ENCODE measurements at places on chromosomes 12 and 14. TPM values are rescaled to one million over a fixed set of nuclear protein-coding genes. Genes with fewer than 3 reads are reported as not detected.

ACOT6 gene
- total RNA-seq: not detected

PPP1R36 gene
- 0.31 TPM for total RNA-seq

TRHDE gene
- total RNA-seq: 2.3 TPM

ASCL1 gene
- 0.04 TPM for total RNA-seq

DNA sequence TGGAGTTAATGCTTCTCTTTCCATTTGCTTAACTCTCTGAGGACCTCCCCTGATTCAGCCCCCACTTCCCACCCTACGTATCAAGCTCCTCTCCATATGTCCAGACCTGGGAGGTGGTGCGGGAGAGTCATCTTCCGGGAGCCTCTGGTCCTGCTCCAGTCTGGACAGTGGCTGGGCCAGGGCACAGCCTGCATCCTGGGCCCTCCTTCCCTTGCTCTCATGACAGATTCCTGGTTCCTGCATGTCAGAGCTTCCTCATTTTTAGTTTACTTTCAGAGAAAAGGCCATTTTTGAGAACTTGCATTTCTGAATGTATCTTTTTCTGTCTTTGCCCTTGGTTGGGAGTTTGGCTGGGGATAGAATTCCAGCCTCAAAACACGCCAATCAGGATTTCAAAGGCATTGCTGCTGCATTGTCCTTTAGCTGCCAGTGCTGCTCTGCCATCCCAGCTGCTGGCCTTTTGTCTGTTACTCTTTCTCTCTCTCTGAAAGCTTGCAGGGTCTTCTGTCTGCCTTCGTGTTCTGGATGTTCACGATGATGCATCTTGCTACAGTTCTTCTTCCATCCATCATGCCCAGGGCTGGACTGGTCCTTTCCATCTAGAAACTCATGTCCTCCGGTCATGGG is 54.7 kb downstream of the SLC6A12 start:
- H3K36me3 ChIP-seq: no peaks in the 10 kb centered on the region
- no peaks in the 10 kb centered on the region for H3K4me1 ChIP-seq
- no peak overlapping the region for H3K4me3 ChIP-seq
- H3K27me3 ChIP-seq: peaks cover 5% of the 10 kb centered on the region
- no peak overlapping the region for H3K27ac ChIP-seq
- DNase-seq: no peak

DNA sequence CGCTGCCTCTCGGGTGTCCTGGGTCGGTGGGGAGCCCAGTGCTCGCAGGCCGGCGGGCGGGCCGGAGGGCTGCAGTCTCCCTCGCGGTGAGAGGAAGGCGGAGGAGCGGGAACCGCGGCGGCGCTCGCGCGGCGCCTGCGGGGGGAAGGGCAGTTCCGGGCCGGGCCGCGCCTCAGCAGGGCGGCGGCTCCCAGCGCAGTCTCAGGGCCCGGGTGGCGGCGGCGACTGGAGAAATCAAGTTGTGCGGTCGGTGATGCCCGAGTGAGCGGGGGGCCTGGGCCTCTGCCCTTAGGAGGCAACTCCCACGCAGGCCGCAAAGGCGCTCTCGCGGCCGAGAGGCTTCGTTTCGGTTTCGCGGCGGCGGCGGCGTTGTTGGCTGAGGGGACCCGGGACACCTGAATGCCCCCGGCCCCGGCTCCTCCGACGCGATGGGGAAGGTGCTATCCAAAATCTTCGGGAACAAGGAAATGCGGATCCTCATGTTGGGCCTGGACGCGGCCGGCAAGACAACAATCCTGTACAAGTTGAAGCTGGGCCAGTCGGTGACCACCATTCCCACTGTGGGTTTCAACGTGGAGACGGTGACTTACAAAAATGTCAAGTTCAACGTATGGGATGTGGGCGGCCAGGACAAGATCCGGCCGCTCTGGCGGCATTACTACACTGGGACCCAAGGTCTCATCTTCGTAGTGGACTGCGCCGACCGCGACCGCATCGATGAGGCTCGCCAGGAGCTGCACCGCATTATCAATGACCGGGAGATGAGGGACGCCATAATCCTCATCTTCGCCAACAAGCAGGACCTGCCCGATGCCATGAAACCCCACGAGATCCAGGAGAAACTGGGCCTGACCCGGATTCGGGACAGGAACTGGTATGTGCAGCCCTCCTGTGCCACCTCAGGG is 679 bp downstream of the ARF6 start:
- no peaks in the 10 kb centered on the region for H3K27me3 ChIP-seq
- peak; percentile 61 for DNase-seq
- peak overlapping the region; percentile 98 for H3K27ac ChIP-seq
- peaks cover 6% of the 10 kb centered on the region for H3K36me3 ChIP-seq
- H3K4me1 ChIP-seq: peaks cover 8% of the 10 kb centered on the region
- H3K4me3 ChIP-seq: peak overlapping the region; percentile 86

DNA sequence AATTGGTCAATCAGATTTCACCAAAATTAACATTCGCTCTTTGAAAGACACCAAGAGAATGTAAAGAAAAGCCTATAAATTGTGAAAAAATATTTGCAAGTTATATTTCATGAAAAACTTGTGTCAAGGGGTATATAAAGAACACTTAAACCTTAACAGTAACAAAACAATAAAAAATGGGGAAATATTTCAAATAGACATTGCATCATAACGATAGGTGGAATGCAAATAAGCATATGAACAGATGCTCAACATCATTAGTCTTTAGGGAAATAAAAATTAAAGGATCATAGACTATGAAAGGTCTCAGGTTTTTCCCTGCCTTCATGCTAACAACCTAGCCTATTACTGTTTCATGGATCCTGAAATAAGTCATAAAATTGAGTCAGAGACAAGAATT is 64.3 kb downstream of the COCH start:
- H3K27ac ChIP-seq: no peak overlapping the region
- no peaks in the 10 kb centered on the region for H3K27me3 ChIP-seq
- no peak overlapping the region for H3K4me3 ChIP-seq

GRCh38 chr14:101186544-101186943 is 283.0 kb upstream of the RTL1 start:
- no peak overlapping the region for H3K4me3 ChIP-seq
- peaks cover 19% of the 10 kb centered on the region for H3K4me1 ChIP-seq
- no peaks in the 10 kb centered on the region for H3K36me3 ChIP-seq
- peaks cover 6% of the 10 kb centered on the region for H3K27me3 ChIP-seq
- no peak for DNase-seq

- no peak for DNase-seq
- H3K4me1 ChIP-seq: no peaks in the 10 kb centered on the region
- H3K27ac ChIP-seq: no peak overlapping the region
- H3K4me3 ChIP-seq: no peak overlapping the region
- H3K27me3 ChIP-seq: peaks cover 8% of the 10 kb centered on the region
Measured at GRCh38 chr12:131882804-131883520, 11.5 kb upstream of the ULK1 start.

- no peaks in the 10 kb centered on the region for H3K27me3 ChIP-seq
- no peak overlapping the region for H3K27ac ChIP-seq
- H3K4me1 ChIP-seq: no peaks in the 10 kb centered on the region
- DNase-seq: peak; percentile 28
- no peak overlapping the region for H3K4me3 ChIP-seq
Measured at GRCh38 chr12:76627346-76628135, 68.0 kb upstream of the OSBPL8 start.

- DNase-seq: no peak
- H3K4me1 ChIP-seq: no peaks in the 10 kb centered on the region
- H3K4me3 ChIP-seq: no peak overlapping the region
- H3K27me3 ChIP-seq: no peaks in the 10 kb centered on the region
- no peak overlapping the region for H3K27ac ChIP-seq
Measured at GRCh38 chr12:34404377-34405285, 382.3 kb downstream of the ALG10 start.

GRCh38 chr12:5384015-5384414 is 47.9 kb upstream of the NTF3 start:
- H3K36me3 ChIP-seq: no peaks in the 10 kb centered on the region
- H3K4me1 ChIP-seq: peaks cover 13% of the 10 kb centered on the region
- no peak for DNase-seq

GRCh38 chr12:29455087-29455486 is 42.4 kb downstream of the OVCH1 start:
- H3K4me3 ChIP-seq: no peak overlapping the region
- no peaks in the 10 kb centered on the region for H3K4me1 ChIP-seq
- no peaks in the 10 kb centered on the region for H3K36me3 ChIP-seq

- H3K27ac ChIP-seq: no peak overlapping the region
- no peak for DNase-seq
- H3K4me3 ChIP-seq: no peak overlapping the region
Measured at GRCh38 chr12:75976113-75976512, 55.5 kb downstream of the PHLDA1 start.

GRCh38 chr14:60655119-60655897 is 6.0 kb upstream of the SIX1 start:
- DNase-seq: peak; percentile 87
- peaks cover 64% of the 10 kb centered on the region for H3K27me3 ChIP-seq
- no peaks in the 10 kb centered on the region for H3K36me3 ChIP-seq
- H3K27ac ChIP-seq: peak overlapping the region; percentile 99

DNA sequence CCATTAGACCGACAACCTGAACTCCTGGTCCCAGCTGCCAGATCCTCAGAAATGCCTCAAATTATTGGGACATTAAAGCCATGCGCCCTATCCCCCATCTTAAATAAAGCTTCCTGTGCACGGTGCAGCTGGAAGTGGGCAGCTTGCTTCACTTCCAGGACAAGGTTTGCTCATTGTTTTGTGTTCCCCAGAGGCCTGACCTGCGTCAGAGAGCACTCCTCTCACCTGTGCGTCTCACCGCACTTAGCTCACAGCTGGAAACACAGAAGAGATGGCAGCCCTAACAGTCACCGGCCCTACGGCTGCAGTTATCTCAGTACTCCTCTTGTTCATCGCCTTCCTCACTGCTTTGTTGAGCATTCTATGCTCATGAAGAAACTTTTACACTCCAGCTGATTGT is 135.5 kb downstream of the ANO2 start:
- no peak for DNase-seq
- H3K27me3 ChIP-seq: no peaks in the 10 kb centered on the region
- no peak overlapping the region for H3K27ac ChIP-seq
- H3K4me3 ChIP-seq: no peak overlapping the region
- H3K4me1 ChIP-seq: peaks cover 4% of the 10 kb centered on the region

DNA sequence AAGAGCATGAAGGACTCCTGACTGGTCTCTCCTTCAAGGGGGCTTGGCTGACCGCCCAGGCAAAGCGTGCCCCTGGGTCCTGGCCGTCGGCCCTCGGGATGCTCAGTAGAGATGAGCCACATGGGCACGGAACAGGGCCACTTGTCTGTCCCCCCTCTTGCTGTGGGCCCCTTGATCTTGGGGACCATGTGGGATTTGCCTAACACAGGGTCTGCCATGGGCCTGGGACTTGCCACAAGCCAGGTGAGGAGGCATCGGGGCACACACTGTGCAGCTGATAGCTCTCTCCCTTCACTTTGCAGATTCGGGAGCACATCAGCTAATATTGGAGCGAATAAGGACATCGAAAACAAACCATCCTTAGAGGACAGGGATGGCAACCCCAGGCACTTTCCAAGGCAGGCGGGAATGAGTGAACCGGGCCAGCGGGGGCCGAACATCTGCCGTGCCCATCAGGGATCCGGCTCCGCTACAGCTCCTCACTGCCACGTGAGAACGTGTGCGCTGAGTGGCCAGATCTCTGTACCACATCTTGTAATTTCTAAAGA is 88.1 kb downstream of the PIWIL1 start:
- H3K36me3 ChIP-seq: no peaks in the 10 kb centered on the region
- no peak overlapping the region for H3K4me3 ChIP-seq
- H3K4me1 ChIP-seq: peaks cover 8% of the 10 kb centered on the region
- no peaks in the 10 kb centered on the region for H3K27me3 ChIP-seq

GRCh38 chr12:24530689-24531088 is 418.2 kb downstream of the BCAT1 start:
- no peaks in the 10 kb centered on the region for H3K4me1 ChIP-seq
- H3K27me3 ChIP-seq: no peaks in the 10 kb centered on the region
- no peak overlapping the region for H3K27ac ChIP-seq

- H3K4me3 ChIP-seq: no peak overlapping the region
- no peak overlapping the region for H3K27ac ChIP-seq
- no peaks in the 10 kb centered on the region for H3K27me3 ChIP-seq
Measured at GRCh38 chr12:56930241-56930640, 4.0 kb downstream of the SDR9C7 start.

GRCh38 chr14:89667983-89668382 is 250.9 kb upstream of the FOXN3 start:
- H3K27ac ChIP-seq: no peak overlapping the region
- no peaks in the 10 kb centered on the region for H3K4me1 ChIP-seq
- DNase-seq: no peak
- no peak overlapping the region for H3K4me3 ChIP-seq
- no peaks in the 10 kb centered on the region for H3K36me3 ChIP-seq

DNA sequence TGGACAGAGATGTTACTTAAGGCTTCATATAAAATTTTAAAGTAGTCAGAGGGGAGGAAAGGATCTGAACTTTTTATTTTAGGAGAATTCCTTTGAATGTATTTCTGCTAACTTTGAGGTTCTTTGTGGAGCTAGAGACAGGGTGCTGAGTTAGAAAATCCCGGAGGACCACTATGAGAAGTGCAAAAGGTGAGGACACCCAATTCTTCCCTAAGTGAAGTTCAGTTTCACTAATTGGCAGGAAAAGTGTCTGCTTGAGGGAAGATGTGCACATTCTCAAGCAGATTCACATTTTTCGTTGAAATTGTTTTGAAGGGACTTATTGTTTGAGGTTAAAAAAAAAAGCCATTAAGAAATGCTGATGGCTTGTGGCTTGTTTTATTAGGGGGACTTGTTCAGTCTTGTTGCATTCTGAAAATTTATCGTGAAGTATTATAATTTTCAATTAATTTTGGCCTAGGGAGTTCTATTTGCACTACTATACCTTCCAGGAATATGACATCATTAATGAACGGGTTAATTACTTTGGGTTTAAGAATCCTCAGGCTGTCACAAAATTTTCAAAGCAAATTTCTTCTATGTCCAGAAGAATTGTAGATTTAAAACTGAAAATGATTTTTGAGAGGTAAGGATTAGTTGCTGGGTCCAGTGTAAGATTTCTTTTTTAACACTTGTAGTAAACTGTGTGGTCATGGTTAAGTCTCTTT is 1.8 kb downstream of the PCNX1 start:
- DNase-seq: no peak
- peaks cover 19% of the 10 kb centered on the region for H3K4me1 ChIP-seq
- H3K36me3 ChIP-seq: no peaks in the 10 kb centered on the region
- no peaks in the 10 kb centered on the region for H3K27me3 ChIP-seq
- peak overlapping the region; percentile 87 for H3K27ac ChIP-seq

Data from muscle of leg (tissue), 16 donors.